CD4-positive, CD25-positive, alpha-beta regulatory T cell (primary cell): ENCODE measurements at places on chromosomes 6 and 20. TPM values are rescaled to one million over a fixed set of nuclear protein-coding genes. Genes with fewer than 3 reads are reported as not detected.

Gene TCP11
- not detected for total RNA-seq

GRCh38 chr20:21380711-21381110 lies 16.6 kb downstream of the NKX2-4 start:
- DNase-seq: no peak

Gene KCNK17
- not detected for total RNA-seq

Gene VSX1
- not detected for total RNA-seq

- no peak for DNase-seq
Measured at GRCh38 chr6:38080360-38080759, 260.8 kb downstream of the ZFAND3 start.

DNA sequence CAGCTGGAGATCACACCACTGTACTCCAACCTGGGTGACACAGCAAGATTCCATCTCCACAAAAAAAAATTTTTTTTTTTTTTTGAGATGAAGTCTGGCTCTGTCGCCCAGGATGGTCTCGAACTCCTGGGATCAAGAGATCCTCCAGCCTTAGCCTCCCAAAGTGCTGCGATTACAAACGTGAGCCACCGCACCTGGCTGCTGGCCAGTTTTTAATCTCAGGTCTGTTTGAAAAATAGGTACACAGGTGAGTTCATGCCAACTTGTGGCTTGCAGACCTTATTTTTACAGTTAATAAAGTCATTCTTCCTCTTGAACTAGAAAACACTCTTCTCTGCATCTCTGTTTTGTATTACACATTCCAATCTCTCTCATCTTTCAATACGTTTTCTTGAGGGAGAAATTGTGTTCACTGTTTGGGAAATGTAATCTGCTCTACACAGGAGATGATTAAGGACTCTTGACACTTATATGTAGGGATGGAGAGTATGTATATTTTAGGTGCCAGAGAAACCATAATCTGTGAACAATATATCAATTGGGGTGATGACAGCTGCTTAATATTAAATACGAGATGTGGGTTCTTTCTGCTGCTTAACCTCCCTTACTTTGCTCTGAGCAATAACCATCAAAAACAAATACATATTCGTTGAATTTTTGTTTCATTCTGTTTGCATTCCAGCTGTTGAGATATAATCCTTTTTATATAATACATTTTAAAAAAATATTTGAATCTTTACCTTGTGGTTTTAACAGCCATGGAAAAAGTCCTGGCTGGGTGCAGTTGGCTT lies 17.7 kb upstream of the RIPOR3 start:
- no peak for DNase-seq

DNA sequence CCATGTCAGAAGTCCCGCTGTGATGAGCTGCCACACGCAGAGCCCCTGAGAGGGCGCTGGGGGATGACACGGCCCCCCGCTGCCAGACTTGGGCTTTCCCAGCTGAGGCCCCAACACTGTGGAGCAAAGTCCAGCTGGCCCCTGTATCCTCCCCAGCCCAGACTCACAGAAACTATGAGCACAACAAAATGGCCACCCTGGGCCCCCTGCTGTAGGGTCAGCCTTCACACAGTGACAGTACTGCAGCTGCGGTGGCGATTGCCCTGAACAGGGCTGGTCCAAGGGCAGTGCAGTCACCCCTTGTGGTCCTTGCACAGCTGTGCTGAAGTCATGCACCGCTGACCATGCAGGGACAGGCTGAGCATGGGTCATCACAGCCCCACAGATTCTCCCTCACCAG lies 78.2 kb upstream of the CST7 start:
- no peak for DNase-seq

DNA sequence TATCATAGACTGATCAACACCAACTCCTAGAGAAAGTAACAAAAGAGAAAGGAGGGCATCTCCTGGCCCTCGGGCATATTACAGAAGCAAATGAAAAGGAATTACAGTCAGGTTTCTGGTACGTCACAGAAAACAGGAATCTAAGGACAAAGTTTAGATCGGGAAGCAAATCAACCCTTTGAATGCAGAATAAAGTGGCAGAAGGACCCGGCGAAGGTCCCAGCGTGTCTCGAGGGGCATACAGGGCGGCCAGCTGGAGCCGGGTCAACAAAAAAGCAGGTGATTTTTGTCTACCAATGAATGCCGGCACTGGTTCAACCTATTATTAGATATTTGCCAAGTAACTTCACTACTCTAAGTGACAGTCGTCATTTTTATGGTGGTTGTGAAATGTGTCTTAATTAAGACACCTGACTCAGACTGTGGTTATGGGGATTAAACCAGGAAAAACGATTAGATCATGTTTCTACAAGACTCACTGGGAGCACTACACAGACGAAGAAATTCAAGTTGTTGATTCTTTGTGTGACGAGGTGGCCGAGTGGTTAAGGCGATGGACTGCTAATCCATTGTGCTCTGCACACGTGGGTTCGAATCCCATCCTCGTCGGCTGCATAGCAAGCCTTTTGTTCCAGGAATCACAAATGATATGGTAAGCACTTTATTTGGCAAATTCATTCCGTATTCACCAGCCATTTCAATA lies 12.4 kb upstream of the ZSCAN9 start:
- no peak for DNase-seq

DNA sequence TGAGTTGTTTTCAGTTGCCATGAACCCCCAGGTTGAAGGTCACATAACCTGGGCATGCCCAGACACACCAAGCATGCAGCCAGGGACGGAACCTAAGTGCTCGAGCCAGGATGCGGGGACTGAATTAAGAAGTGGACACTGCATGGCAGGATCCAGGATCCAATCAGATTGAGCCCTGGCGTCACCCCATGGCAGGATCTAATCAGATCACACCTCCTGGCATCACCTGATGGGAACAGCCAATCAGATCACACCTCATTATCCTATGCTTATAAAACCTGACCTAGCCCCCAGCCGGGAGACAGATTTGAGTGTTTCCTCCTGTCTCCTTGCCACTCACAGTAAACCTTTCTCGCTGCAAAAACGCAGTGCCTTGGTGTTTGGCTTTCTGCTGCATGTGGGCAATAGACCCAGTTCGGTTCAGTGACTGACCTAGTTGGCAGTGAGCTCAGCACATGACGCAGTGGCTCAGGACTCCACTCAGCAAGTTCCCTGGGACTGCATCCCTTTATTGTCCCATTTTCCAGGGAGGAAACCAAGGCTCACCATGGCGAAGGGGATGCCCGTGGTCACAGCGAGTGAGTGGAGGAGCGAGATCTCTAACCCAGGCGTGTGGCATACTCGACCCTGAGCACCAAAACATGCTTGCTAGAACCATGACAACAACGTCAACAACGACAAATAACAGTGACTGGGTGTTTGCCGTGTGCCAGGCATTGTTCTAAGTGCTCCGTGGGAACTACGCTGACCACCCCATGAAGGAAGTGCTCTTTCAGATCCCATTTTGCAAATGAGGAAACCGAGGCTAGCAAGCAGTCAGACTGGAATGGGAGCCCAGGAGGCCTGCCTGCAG lies 66.3 kb downstream of the RBM38 start:
- DNase-seq: no peak

DNA sequence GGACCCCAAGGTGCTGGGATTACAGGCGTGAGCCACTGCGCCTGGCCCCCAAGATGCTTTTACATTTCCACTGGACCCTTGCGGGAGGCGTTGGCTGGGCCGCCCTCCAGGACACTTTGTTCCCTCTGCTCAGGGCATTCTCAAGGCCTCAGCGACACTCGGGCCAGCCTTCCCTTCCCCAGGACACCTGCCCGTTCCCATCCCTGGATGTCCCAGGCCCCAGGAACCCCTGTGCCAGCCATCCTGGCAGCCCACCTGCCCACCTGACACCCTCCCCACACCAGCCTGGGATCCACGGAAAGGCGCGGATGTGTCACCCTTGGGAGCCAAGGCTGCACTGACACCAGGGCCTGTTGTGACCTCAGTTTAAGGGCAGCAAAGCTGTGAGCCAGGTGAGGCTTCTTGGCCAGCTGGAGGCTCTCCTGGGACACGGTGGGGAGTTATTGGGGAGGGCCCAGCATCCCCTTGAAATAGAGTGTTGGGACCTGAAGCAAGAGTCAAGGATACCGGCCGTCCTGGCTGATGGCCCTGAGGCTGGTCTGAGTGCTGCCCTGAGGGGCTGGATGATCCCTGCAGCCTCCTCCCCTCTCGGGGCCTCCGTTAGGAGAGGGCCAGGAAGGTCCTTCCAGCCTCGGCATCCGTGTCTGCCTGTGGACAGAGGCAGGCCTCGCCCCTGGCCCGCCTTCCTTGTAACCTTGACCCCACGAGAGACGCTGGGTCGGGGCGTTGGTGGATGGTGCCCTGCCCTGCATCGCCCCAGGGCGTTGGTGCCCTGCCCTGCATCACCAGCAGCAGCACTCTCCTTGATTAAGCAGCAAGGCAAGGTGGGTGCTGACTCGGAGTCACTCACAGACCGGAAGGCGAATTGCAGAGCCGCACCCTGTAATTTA lies 84.2 kb upstream of the BHLHE23 start:
- DNase-seq: no peak

DNA sequence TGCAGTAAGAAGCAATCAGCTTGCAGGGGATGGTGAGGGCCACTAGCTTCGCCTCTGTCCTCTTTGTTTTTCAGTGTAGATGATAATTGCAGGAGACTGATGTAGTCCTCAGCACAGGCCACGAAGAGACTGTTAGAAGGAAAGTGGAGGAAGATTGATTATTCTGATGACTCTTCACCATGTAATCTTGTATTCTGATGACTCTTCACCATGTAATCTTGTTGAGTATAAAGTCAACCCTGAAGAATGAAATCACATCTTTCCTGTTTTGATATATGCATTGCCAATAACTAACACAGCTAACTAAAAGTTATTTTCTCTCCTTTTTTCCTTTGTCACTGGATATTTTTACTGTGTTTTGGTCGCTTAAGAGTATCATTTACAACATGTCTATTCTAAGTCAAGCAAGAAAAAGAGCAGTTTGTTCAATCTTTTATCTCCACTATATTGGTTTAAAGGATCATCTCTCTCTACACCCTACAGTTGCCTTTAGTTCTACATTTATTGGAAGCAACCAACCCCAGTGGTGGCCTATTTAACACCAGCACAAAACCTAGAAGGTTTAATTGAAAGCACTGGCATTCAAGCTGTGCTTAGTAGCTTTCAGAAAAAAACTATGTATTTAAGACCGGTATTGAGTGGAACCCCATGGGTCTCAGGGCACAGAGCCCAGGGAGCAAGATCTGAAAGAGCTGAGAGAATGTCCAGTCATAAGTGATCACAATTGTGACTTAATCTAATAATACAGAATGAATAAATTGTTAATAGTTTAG lies 107.2 kb upstream of the BTBD3 start:
- DNase-seq: no peak

GRCh38 chr20:58894652-58895447 lies 42.3 kb downstream of the GNAS start:
- no peak for DNase-seq

Gene CDSN
- not detected for total RNA-seq
